ENCODE measurements at places on chromosomes 7 and 10. TPM values are rescaled to one million over a fixed set of nuclear protein-coding genes. Genes with fewer than 3 reads are reported as not detected.

The NUDT13 gene
- total RNA-seq, result 1.1 TPM

The UFSP1 gene
- 4.0 TPM for total RNA-seq

The OLAH gene
- 0.26 TPM for total RNA-seq

The PALD1 gene
- 0.40 TPM for total RNA-seq

The PLA2G12B gene
- not detected for total RNA-seq

The LRRC18 gene
- total RNA-seq, result not detected

The GPR15LG gene
- total RNA-seq, result not detected

The SPDYE11 gene
- not detected for total RNA-seq

The BLNK gene
- not detected for total RNA-seq

The PRDX3 gene
- total RNA-seq, result 187 TPM
